ENCODE measurements at places on chromosomes 5 and 9.

DNA sequence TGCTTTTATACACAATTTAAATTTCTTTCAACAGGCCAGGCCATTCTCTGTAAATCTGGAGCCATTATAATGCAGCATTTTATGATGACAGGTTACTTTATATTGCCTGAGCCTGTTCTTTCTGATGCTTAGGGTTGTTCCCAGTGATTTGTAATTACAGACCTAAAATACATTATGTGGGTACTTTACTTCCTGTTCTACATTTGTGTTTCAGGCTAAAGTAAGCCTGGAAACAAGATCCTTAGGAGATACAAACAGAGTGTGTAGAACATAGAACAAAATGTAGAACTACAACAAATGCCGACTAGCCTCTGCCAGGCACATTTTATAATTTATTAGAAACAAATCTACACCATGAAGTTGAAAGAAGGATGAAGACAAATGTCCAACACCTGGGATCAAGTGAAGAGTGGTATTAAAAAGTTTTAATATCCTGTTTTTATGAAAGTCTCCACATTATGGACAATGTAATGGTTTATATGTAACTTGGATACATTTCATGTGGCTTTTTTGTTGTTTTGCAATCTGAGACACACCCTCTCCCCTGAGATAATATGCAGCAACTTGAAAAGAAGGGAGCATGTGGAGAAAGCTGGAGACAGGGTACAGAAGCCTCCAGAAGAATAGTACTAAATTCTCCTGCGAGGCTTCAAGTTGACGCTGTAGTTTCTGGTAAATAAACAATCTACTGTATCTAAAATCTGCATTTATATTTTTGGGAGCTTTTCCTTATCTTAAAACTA, 46.9 kb downstream of the VCAN start:
- DNase-seq, result no peak

DNA sequence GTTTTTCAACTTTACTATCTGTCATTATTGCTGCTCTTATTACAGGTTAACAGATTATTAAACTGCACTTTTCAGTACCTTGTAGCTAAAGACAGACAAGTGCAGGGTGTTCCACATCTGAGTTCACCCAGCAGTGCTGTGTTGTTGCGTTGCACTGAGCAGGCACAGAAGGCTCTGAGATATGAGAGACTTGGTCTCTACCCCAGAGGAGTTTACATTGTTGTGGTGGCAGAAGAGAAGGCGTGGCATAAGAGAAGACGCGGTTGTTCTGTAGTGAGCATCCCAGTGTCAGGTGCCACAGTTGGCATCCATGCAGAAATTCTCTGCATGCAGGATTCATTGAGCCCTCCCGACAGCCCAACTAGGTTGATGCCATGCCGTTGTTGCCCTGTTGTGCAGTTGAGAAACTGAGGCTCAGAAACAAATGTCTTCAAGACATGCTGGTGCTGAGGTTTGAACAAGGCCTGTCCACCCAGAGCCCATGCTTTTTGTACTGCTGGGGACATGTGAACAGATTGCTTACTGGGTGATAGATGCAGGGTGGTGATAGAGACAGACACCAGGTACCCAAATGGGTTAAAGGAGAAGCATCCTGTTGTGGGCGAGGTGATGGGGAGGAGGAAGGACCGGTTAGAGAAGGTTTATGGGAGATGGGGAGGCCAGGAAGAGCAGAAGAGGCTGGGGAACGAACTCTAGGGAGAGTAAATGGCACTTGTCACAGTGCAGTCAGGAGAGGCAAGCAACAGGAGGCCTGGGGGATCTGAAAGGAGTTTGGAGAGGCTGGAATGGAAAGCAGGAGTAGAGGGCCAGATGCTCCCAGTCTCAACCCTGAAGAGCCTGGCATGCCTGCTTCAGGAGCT, 8.2 kb downstream of the ABL1 start:
- DNase-seq, result no peak

GRCh38 chr5:16663840-16664239, 47.0 kb upstream of the RETREG1 start:
- no peak for DNase-seq

GRCh38 chr5:141511771-141512325, 23.0 kb downstream of the PCDHGC5 start:
- DNase-seq, result no peak

- no peak for DNase-seq
Observed at GRCh38 chr9:136614967-136615623, 47.6 kb upstream of the EGFL7 start.

DNA sequence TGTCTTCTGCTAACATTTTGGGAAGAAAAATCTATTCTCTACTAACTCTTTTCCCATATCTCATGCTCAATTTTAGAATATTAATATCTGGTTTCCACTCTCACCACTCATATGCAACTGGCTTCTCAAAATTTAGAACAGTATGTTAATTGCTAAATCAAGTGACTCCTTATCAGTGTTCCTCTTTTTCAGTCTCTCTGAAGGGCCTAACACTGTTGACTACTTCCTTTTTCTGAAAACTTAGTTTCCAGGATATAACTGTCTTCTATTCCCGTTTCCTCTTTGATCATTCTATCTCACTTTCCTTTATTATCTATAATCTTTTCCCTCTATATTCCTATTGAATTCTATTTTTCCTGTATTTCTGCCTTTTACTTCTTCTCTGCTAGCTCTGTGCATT, 1717.2 kb upstream of the C9orf72 start:
- no peak for DNase-seq

GRCh38 chr5:6750142-6750840, 37.1 kb downstream of the TENT4A start:
- DNase-seq, result no peak

DNA sequence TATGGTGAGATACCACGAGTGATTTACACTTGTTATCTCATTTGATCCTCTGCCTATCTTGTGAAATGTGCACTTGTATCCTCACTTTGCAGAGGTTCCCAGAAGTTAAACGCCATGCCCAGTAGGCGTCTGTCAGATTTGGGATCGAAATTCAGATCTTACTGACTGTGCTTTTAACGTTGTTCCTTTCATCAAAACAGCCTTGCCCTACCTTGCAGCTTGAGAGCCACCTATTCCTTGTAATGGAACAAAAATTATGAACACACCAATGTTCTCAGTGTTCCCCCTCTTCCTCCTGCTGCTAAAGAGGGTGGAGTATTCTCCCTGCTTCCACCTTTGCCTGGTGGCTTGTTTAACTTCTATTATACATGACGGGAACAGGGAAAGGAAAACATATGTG, 257.0 kb downstream of the MSX2 start:
- no peak for DNase-seq

GRCh38 chr9:2676466-2676865, 40.8 kb upstream of the KCNV2 start:
- DNase-seq, result no peak

DNA sequence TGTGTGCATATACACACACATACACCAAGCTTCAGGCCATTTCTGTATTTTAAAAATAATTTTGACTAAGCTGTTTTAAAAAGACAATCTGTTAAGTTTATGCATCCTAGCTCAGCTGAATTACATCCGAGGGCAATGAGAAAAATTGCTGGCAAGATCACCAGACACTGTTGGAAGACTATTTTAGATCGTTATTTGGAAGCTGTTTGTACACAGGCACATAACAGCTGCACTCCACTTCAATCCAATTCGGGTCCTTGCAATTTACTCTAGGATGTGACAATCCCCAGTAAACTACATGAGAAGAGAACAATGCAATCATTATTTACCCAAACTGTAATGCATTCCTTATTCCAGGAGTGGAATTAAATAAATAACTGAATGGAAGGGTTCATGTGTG, 79.3 kb upstream of the RASA1 start:
- DNase-seq, result no peak

GRCh38 chr5:27532305-27532704, 493.9 kb upstream of the CDH9 start:
- no peak for DNase-seq

DNA sequence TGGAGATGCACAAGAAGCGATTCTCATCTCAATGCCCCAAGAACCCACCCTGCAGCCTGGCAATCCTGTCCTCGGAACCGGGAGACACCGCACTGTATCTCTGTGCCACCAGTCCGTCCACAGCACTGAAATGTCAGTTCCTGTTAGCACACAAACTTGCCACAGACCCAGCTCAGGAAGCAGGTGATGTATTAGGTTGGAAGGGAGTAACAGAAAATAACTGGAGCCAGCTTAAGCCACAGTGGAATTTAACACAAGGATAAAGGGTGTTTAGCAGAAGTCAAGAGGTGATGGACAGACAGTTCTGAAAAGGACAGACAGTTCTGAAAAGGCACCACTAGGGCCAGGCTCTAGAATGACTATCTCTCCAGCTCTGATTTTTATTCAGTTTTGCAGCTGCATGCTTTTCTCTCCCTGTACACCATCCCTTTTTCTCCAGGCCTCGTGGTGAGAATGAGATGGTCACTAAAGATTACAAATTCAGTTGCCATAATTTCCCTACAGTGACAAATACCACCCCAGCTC, 114.4 kb downstream of the ANKRD18B start:
- no peak for DNase-seq

- no peak for DNase-seq
Observed at GRCh38 chr5:51567636-51568035, 184.4 kb downstream of the ISL1 start.

DNA sequence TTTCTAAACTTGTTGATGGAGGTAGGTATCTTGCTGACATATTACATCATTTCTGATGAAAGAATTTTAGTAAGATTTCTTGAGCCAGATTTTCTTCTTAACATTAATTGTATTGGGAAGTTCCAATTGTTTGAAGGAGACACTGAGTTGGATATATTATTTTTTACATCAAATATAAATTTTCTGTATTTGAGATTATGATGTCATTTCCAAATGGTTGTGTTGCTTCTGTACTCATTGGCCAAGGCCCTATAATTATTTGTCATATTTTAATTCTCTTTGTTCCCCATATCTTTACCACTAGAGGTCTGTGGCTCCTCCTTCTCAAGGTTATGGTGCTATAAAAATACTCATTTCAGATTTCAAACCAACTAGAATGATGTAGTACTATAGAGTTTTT, 53.4 kb downstream of the ITGA1 start:
- no peak for DNase-seq

DNA sequence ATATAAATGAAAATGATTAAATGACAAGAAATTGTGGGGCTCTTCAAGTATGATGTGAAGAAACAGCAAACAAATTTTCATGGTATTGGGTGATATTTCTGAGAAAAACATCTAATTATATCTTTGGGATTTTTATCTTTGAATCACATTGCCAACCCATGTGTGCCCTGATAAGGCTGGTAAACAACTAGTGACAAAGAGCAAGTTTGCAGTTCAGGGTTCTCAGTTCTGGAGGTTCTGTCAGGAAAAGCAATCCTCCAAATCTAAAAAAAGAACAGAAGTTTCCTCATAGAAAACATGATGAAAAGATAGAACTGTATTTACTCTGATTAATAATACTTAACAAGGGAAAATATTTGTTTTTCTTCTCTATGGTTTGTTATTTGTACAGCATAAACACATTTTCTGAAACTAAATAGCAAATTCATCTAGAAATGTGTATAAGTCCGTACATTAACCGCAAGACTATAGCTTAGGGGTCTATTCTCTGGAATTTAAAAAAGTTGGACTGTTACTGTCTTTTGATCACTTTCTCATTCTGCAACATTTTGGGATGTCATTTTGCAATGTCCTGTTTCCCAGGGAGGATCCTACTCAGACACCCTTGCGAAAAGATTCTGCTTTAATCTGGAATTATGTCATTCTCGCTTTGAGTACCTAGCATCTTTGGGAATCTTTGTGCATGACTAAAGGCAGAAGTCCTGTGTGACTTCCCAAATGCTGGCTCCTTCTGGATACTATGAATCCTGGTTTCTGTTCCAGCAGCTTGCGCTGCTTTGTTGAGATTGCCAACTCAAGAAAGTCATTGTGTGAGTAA, 308.5 kb downstream of the ADGRV1 start:
- no peak for DNase-seq

- DNase-seq, result no peak
Observed at GRCh38 chr5:133242221-133242835, 190.5 kb downstream of the HSPA4 start.

DNA sequence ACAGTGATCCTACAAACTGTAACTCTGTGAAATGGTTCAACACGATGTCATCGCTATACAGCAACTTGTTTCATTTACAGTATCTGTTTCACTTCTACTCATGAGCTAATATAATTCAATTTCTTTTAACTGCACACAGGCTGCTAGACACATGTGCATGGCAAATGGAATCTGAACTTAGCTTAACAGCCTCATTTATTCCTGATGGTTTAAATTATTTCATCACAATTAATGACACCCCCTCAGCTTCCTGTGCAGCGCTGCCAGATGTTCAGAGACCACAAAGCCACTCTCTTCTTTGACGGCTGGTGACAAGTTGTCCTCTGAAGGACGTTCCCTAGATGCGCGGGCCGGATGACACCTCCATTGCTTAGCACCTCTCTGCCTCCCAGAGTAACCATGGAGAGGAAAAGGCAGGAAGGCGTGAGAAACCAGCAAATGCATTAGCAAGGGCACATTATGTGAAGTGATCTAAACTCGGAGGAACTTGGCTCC, 191.1 kb downstream of the BNC2 start:
- DNase-seq, result no peak

DNA sequence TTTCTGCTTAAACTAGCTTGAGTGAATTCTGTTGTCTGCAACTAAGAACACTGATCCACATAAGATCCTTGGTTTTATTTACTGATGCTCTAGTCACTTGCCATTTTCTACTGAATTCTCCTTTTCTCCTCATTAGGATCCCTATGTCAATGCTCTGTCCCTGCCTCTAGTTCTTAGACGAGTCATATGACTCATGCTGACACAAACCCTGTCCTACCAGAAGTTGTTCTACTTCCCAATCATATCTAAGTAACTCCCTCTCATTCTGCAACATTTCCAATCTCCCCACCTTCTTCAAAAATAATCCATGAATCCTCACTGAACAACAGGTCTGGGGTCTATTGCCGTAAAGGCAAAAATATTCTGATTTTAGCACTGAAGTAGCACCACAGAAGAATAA, 47.1 kb upstream of the DMRT1 start:
- no peak for DNase-seq

DNA sequence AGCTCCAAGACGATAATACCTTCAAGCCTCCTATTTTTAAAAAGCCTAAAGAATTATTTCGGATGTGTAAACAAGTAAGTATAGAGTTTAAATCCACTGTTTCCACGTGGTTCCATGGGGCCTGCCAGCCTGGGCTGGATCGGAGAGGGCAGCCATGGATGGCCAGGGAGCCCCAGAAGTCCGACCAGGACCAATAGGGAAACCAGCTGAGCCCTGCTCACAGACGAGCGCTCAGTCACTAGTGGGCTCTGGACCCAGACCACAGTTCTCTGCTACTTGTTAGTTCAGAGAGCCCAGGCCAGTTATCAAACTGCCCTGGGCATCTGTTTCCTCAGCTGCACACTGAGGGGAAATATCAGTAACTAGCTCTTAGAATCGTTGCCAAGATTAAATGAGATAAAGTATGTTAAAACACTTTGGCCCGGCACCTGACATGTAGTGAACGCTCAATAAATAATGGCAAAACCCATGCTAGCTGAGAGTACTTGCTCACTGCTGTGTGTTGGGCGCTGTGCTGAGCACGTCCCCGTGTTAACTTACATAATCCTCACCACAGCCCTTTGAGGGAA, 124.8 kb downstream of the RGS3 start:
- DNase-seq, result no peak

- DNase-seq, result no peak
Observed at GRCh38 chr5:33209252-33209651, 231.5 kb upstream of the TARS1 start.

GRCh38 chr9:14563902-14564624, 129.2 kb downstream of the ZDHHC21 start:
- DNase-seq, result no peak

GRCh38 chr9:94139672-94140417, 55.6 kb downstream of the PTPDC1 start:
- DNase-seq, result no peak
